ENCODE measurements at places on chromosomes 11 and 22.
A peak's percentile ranks its signal among the peaks of the same experiment; 100 is the strongest.

DNA sequence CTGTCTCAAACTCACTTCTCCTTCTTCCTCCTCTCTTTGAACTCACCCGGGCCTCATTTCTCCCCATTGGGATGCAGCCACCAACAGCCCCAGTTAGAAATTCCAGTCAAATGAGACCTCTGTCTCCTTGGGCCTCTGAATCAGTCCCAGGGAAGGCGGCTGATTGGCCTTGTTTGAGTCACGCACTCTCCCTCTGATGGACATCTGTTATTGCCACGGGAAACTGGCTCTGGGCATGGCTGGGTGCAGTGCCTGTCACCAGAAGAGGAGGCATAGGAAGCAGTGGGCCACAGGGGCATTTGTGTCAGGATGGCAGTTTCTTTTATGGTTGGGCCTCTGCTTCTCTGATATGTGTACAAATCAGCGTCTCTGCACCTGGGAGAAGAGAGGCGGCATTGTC, 9.6 kb upstream of the WNT11 start:
- no peak for DNase-seq

DNA sequence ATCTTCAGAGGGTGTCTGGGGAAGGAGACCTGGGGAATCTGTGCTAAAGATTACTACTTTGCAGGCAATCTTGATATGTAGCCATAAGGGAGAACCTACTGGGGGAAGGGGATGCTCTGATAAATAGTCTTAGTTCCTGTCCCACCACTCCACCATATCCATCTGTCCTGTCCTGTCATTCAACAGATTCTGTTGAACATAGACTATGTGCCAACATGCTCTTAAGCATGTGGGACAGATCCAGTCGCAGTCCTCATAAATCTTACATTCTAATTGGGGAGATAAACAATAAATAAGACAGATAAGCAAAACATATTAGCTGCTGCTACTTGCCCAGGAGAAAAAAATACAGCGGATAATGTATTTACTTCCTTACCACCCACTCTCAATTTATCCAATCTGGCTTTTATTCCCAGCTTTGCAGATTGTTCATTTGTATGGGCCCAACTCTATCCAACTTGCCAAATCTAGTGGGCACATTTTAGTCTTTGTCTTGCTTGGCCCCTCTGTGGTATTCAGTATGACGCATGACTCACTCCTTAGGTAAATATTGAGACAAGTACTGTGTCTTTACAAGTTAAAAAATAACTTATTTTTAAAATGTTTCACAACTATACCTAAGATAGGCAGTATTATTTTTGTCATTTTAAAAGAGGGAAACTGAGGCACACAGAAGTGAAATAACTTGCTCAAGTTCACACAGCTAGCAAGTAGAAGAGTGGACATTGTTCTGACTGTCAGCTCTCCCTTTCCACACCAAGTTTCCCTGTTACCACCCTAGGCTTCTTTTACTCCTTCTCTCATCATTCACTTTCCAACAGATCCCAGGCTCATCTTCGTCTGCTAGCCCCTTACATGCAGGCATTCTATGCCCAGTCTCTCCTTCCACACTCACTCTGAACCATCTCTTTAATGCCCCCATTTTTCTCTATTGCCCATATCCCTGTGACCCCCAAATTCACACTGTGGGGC, 133.6 kb upstream of the SESN3 start:
- DNase-seq: peak; percentile 39

GRCh38 chr11:104390651-104391050, 226.7 kb upstream of the PDGFD start:
- DNase-seq: no peak

GRCh38 chr11:115100706-115101105, 403.5 kb downstream of the CADM1 start:
- DNase-seq: no peak

- no peak for DNase-seq
These were observed 1.0 kb upstream of the FNBP4 start for GRCh38 chr11:47768101-47768612.

DNA sequence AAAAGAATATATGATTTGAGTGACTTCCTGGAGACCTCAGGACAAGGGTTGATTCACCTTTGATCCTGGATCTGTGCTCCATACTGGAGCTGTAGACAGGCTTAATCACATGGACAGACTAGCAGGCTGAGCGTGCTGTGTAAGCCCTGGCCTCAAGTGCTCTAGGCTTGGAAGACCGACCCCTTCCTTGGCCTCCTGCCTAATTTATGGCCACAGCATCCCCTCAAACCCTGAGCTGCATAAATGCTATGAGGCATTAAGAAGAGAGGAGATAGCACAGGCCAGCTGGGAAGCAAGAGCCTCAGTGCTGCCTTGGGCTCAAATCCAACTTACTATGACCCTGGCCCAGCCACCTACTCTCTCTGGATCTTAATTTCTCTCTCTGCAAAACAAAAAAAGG, 385.1 kb downstream of the BUD13 start:
- DNase-seq: no peak

DNA sequence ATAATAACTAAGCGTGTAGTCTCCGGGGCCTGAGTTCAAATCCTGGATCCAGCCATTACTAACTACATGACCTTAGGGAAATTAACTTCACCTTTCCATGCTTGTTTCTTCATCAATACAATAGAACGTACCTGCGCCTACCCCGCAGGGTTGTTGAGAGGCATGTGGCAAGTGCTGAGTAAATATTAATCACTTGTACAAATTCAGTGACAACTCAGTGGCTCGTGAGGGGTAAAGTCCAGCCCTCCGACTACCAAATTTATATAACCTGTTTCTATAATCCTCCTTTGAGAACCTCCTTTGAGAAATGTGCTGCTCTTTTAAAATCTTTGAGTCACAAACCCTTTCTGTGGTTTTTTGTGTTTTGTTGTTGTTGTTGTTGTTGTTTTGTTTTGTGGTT, 49.8 kb downstream of the FEZ1 start:
- no peak for DNase-seq

DNA sequence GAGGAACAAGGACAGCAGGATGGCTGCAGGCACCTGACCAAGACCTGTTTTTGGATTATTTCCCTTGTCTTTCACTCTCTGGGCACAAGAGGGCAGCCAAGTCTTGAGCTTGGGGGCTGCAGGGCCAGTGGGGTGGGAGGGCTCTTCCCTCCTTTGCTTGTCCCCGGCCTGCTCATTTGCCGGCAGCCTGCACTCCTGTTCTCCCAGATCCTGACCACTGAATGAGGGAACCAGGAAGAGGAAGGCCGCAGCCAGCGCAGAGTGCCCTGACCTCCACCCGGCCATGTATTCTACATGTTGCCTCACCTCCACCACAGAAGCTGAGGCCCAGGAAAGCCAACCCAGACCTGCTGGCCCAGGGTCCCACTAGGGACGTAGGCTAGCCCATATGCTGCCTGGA, 15.5 kb upstream of the NNMT start:
- no peak for DNase-seq

DNA sequence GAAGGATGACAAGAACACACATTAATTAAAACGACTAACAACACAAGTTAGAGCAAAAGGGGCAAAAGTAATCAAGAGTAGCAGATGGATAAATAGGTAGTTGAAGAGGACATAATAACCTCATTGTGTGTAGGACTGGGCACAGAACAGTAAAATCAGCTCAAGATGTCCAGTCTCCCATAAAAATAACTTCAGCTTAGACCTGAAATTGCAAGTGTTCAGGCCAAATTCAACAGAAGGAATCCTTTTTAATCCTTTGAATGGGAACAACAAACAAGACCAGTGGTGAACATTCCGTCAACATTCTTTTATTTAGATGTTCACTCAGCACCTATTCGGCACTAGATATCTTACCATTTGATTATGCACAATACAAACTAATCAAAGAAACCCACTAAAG, 4.4 kb downstream of the MTMR2 start:
- DNase-seq: no peak

- DNase-seq: no peak
These were observed 119.2 kb downstream of the SPON1 start for GRCh38 chr11:14081581-14082231.

- no peak for DNase-seq
These were observed 44.6 kb downstream of the FAM168A start for GRCh38 chr11:73553266-73553665.

DNA sequence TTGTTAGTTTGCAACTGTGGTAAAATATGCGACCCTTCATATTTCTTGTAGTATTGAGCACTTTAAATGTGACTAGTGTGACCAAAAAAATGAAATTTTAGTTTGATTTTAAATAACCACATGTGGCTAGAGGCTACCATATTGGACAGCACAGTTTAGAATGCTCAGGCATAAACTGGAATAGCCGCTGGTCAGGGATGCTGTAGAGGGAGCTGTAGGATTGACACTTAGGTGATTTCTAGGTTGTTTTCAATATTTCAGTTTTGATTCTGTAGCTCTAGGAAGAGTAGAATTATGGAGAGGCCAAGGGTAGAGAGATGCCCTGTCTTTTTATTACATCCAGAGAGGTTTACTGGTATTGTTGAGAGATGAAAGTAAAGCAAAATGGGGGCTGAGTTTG, 10.8 kb upstream of the VSIG10L2 start:
- no peak for DNase-seq

GRCh38 chr11:71282581-71283351, 30.4 kb upstream of the SHANK2 start:
- DNase-seq: no peak

- DNase-seq: no peak
These were observed 70.4 kb downstream of the CELSR1 start for GRCh38 chr22:46467006-46467405.

Measured in SIG-M5 (cell line).